ENCODE measurements at places on chromosomes 11 and 22.

- no peak for ATAC-seq
Measured at GRCh38 chr11:118314988-118315411, 10.5 kb downstream of the CD3E start.

- no peak for ATAC-seq
Measured at GRCh38 chr11:4809246-4809645, 5.1 kb upstream of the OR52R1 start.

DNA sequence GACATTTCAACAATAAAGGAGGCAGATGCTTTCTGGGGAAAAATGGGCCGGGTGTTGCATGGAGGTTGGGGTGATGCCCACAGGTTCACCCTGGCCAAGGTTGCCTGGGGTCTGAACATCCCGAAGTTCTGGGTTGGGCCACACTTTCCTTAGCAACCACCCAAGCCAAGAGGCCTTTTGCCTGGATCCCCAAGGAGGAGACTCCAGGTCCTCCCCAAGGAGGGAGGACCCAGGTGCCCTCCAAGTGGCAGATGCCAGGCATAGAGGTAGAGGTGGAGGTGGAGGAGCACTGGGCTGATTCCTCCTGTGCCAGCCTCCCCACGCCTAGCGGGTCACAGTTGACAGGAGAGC lies 1.2 kb downstream of the CYB5R3 start:
- ATAC-seq, result peak; percentile 8

DNA sequence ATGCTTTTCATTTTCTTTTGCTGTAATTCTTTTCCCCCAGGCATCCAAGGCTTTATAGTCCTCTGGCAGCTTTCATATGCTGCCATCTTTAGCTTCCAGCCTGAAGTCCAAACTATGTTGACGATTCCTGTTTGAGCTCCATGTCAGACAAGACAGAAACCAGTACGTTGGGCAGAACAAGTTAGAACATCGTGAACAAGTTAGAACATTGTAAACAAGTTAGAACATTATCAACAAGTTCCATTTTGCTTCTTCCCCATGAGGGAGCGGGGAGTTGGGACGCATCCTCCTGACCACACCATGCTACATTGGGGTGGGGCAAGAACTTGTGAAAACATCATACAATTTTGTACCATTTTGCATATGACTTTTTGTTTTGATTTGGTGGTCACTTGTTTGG lies 23.9 kb downstream of the GLB1L2 start:
- ATAC-seq, result no peak

- peak; percentile 5 for ATAC-seq
Measured at GRCh38 chr11:34358728-34359547, 1.1 kb upstream of the ABTB2 start.

GRCh38 chr11:117501237-117501898 lies 173.7 kb downstream of the CEP164 start:
- no peak for ATAC-seq

- ATAC-seq, result no peak
Measured at GRCh38 chr22:47610281-47610680, 847.8 kb downstream of the TBC1D22A start.

GRCh38 chr11:121446752-121447156 lies 5.4 kb upstream of the SORL1 start:
- no peak for ATAC-seq

Data from esophagus mucosa (tissue), 1 donor.